ENCODE measurements at places on chromosomes 11 and 22.

DNA sequence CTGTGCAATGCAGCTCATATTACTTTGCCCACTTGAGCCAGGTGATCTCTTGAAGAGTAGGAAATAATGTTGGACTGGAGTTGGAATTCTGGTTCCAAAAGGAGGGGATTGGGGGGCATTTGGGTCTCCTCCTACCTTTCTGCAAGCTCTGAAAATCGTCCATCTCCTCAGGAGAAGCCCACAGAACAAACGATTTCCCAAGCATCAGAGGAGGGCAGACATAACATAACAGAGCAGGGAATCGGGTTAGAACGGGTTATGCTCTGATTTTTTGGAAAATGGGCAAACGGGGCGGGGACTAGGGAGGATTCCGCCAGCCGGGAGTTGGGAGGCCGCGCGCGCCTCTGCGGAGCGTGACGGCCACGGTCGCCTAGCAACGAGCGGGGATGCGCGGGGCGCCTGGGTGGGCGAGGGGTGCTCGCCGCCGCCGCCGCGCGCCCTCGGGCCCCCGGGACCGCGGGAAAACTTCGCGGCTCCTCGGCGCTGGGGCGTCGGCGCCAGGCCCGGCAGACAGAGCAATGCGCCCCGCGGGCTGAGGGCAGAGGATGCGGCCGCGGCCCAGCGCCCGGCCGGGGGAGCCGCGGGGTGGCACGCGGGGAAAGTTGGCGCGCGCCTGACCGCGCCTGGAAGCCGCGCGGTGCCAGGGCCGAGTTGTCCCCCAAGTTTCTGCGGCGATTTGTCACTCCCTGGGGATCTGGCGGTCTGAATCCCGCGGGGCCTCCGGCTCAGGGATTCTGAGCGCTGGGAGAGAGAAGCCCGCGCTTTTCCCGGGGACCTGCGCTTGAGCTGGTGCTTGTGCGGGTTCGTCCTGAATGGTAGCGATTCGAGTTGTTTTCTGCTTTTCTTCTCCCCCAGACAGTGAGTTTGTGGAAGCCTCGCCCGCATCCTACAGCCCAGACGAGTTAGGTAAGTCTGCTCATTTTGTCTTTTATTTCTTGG, 27.8 kb upstream of the AMOTL1 start:
- DNase-seq = peak; percentile 85

- DNase-seq = no peak
These were observed 18.4 kb upstream of the MYOD1 start for GRCh38 chr11:17700991-17701390.

DNA sequence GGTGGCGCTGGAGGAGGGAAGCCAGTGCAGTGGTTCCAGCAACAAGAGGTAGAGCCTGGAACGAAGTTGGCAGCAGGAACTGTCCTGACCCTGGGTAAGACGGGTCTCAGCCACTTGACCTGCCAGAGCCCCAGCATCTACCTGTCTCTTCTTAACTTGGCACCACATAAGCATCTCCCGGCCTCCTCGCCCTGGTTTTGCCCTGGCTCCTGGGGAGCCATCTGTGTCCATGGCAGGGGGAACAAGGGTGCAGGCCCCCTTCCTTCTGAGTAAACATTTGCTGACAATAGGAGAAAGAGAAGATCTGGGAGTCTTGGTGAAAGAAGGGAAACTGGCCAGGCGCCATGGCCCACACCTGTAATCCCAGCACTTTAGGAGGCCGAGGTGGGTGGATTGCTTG, 12.8 kb downstream of the P2RY2 start:
- no peak for DNase-seq

DNA sequence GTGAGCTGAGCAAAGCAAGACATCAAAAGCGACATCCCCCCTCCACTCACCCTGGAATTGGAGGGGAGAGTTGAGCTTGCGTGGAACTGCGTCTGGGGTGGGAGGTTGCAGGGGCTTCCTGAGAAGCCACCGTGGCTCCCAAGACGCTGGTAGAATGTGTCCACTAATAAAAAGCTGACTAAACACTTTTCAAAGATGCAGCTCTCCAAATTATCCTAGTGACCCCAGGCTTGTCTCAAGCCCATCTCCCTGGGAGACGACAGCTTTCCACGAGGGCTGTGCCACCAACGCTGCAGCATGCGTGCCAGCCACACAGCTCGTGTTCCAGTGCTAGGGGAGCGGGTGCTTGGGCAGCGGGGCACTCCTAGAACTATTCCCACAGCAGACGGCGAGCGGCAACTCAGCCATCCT, 6.3 kb upstream of the GAL start:
- DNase-seq = no peak

DNA sequence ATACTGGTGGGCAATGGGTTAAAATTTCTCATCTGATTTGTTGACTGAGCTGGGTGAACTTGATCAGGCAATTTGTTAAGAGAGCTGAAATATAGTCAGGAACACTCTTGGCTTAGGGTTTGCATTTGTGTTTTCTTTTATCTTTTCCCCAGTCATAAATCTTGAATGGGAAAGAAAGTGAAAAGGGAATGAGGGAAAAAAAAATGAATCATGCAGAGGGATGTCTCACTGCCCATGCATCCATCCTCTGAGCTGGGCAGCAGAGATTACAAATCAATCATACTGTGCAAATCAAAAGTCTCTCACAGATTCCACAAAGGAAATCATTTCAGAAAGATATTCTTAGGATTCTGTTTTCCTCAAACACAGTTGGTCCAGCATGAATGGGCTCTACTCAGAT, 174.2 kb upstream of the MPPED2 start:
- DNase-seq = no peak

DNA sequence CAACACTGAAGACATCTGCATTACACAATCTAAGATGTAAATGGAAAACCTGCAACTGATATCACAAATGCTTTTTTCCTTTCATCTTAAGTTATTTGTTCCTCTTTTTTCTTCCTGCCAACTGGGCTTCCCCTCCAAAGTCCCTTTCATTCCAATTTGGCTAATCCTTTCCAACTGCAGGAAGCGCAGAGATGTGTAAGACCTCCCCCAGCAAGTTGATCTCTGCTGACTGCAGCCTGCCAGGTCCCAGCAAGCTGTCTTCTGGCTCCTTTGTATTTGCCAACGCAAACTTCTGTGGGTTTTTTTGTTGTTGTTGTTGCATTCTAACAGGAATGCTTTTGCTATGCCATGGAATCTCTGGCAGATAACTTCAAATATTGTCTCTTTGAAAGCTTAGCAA, 38.5 kb upstream of the LRRC4C start:
- peak; percentile 39 for DNase-seq

- no peak for DNase-seq
These were observed 224.6 kb upstream of the ISX start for GRCh38 chr22:34841331-34841771.

- no peak for DNase-seq
These were observed 48.9 kb downstream of the IGSF9B start for GRCh38 chr11:133907841-133908241.

GRCh38 chr11:133821776-133822175, 23.5 kb downstream of the SPATA19 start:
- peak; percentile 71 for DNase-seq

- no peak for DNase-seq
These were observed 24.8 kb downstream of the CNTF start for GRCh38 chr11:58647141-58647699.

DNA sequence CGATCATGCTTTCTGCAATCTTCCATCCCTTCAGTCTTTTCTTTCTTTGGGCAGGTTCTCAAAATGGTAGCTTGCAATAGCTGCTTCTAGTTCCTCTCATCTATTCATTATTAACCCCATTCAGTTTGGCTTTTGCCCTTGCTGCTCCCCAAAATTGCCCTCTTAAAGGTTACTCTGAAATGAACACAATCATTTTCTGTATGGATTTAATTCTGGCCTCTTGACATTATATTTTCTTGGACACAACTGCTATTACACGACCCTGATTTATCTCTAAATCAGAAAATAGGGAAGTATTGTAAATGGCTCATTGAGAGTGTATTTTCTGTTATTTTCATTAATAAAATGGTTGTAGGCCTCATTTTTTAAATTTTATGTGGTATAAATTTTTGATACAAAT, at the start of gene ANGPTL5:
ANGPTL5 (minus strand) TSS at position 101 of the 400 bp plus-strand sequence. CDS start 8,613 bp downstream, outside the sequence.
- no peak for DNase-seq

GRCh38 chr11:13128354-13128753, 119.2 kb downstream of the RASSF10 start:
- DNase-seq = no peak

DNA sequence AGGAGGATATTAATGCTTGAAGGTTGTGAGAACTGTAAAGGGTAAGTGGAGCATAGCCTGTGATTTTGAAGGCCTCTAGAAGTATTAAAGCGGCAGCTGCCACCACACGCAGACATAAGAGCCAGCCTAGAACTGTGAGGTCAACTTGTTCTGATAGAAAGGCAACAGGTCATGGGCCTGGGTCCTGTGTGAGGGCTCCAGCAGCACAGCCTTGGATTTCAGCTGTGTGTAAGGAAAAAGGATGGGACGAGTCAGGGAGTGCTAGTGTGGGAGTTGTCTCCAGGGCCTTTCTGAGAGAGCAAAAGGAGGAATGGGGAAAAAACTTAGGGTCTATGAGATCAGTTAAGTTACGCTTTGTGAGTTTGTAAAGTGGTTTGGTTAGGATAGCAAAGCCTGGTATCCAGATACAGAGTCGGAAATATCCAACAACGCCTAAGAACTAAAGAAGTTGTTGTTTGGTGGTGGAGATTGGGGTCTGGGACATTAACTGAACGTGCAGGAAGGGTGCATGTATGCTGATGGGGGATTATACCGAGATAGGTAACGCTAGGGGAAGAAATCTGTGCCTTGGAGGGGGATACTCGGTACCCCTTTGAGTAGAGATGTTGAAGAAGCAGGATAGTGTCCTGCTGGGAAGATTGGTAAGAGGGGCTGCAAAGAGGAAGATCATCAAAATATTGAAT, 17.4 kb upstream of the ANO1 start:
- DNase-seq = no peak

- DNase-seq = no peak
These were observed 10.9 kb downstream of the USP2 start for GRCh38 chr11:119370486-119371046.

- no peak for DNase-seq
These were observed 40.8 kb upstream of the PAMR1 start for GRCh38 chr11:35566181-35566580.

DNA sequence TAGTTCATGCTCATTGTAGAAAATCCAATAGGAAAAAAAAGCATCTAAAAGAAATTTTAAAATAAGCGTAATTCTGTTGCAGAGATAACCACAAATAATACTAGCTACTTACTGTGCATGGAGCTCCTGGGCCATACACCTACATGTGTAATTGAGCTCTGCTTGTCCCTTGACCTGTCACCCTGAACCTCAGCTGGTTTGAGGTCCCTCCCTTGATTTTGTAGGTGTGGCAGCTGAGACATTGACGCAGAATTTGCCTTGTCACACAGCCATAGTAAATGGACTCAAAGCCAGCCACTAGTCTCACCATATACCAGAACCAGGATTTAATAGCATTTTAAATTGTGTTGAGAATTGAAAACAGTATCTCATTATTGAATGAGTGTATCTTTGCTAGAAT, 135.3 kb downstream of the MORC2 start:
- DNase-seq = no peak

- peak; percentile 69 for DNase-seq
These were observed 63.7 kb downstream of the CYTH4 start for GRCh38 chr22:37345863-37346504.

DNA sequence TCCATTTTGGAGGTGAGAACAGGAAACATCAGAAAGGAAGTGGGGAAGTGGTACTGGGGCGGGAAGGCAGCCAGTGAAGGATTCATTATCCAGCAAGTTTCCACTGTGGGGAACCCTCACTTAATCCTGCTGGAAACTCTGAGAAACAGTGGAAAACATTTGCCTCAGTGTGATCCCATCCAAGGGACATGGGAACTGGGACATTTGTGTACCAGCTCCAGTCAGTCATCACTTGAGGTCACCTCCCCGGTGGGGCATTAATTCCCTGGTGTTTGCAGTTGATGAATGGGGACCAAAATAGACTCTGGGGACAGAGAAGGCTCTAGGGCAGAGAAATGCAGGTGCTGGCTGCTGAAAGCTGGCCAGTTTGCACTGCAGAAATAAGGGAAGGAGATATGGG, 599.9 kb downstream of the BUD13 start:
- DNase-seq = no peak

DNA sequence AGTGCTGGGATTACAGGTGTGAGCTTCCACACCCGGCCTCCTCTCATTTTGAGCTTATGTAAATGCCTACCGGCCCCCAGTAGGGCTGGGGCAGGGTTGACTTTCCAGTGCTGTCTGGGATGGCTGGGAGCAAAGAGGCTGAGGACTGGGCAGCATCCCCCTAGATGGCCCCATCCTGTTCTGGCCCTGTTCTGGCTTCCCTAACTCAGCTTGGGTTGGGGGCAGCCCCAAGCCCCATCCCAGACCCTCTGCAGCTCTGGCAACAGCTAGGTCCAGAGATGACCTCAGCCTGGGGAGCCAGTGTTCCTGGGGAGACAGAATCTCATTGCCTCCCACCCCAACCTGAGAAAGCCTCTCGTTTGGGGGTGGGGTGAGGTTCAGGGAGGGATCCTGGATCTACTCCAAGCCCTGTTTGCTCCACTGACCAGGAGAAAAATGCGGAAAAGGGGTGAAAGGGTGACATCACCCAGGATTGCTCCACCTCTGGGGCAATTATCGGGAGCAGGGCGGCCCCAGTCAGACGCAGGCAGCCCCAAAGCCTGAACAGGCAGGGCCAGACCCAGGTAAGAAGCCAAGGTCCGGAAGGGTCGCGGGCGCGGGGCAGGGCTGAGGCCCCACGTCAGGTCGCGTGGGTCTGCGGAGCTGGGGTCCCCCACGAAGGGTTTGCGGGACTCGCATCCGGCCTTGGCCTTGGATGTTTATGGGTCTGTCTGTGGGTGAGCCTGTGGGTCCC, at the start of gene PNPLA2:
PNPLA2 (plus strand) TSS at position 519 of the 733 bp plus-strand sequence. CDS start 805 bp downstream, outside the sequence.
- no peak for DNase-seq

- peak; percentile 83 for DNase-seq
These were observed 453 bp downstream of the GAS2 start for GRCh38 chr11:22666688-22667439.

DNA sequence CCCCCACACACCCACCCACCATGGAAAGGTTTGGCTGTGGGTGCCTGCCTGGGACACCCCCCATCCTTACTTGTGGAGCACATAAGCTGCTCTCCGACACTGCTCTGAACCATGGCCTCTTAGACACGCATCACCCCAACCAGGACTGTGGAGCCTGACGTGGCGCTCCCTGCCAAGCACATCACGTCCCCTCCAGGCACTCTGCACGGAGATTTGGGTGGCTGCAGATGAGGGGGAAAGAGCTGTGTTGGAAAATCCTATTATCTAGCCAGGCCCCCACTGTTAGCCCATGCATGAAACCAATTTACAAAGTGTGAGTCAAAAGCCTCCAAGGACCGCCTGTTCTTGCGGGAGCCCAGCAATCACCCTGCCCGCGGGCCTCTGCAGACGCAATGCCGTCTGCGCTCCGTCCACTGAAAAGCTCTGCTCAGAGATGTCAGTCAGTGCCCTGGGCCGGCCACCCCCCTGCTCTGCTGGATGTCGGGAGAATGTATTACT, 163.4 kb upstream of the NECTIN1 start:
- no peak for DNase-seq

GRCh38 chr11:68682531-68682961, 1.8 kb upstream of the GAL start:
- no peak for DNase-seq

GRCh38 chr11:45414088-45414487, 127.9 kb upstream of the SYT13 start:
- DNase-seq = no peak

- no peak for DNase-seq
These were observed 32.9 kb upstream of the DDI1 start for GRCh38 chr11:104003491-104003890.
